ENCODE measurements at places on chromosomes 1 and 21.

- DNase-seq: no peak
Observed at GRCh38 chr1:67339623-67340343, 32.1 kb downstream of the IL12RB2 start.

- no peak for DNase-seq
Observed at GRCh38 chr1:184971522-184972265, 2.6 kb downstream of the NIBAN1 start.

DNA sequence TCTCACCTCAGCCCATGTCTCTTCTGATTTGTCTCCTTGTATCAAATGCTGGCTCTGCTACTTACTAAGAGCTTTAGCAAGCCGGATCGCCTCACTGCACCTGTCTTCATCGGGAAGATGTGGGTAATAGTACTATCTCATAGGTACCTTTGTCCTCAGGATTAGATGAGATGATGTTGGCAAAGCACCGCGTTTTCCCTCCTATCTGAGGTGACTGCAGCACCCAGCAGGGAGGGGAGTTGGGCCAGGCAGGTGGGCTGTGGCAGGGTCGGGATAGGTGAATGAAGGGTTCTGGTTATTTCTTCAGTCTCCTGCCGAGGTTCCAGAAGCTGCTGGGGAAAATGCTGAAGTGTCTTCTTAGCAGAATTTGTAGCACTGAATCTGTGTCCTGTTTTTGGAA lies 5.2 kb downstream of the OPRD1 start:
- no peak for DNase-seq

DNA sequence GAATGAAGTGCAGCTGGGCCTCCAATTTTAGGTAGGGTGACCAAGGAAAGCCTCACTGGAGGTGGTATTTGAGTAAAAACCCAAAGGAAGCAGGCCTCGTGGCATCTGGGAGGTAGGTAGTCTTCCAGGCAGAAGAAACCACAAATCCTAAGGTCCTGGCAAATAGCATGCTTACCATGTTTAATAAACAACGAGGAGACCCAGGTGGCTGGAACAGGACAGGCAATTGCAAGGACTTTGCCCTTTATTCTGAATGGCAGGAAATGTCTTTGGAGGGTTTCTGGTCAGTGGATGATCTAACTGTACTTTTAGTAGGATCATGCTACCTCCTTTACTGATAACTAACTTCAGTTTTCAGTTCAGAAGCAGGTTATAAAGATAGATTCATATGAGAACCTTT lies 52.2 kb downstream of the EPB41 start:
- no peak for DNase-seq

DNA sequence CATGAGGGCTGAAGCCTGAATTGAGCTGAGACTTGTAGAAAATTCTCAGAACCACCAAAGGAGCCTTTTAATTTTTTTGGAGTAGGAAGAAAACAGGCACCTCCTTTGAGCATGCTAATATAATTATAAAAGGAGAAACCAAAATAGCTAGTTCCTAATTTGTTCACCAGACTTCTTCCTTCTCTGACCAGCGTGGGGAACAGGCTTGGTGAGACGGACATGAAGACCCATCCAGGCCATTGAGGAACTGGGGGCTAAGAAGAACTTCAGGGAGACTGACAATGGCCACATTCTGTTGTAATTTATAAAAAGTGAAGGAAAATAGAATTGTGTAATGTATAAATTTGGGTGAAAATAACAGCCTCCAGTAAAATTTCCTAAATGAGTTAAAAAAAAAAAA lies 62.6 kb downstream of the MAN1C1 start:
- no peak for DNase-seq

GRCh38 chr1:227886993-227887696 lies 60.6 kb downstream of the WNT9A start:
- no peak for DNase-seq

DNA sequence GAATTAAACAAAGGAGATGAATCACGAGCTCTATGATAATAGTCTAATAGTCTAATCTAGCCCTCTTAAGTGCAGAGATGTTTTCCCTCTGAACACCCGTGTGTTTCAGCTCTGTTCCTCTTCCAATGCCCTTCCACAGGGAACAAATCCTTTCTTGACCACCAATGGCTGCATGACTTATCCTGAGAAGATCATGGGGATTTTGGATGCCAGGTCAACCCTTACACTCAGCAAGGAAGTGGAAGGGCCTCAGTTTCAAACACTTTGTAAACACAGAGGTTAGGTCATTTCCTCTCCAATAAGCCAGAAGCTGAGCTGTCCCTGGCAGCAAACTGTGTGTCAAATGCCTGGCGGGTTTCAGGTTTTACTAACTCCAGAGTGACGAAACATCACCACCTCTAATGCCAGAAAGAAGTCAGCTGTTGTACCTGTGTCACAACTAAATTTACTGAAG lies 200.0 kb downstream of the GABPA start:
- no peak for DNase-seq

DNA sequence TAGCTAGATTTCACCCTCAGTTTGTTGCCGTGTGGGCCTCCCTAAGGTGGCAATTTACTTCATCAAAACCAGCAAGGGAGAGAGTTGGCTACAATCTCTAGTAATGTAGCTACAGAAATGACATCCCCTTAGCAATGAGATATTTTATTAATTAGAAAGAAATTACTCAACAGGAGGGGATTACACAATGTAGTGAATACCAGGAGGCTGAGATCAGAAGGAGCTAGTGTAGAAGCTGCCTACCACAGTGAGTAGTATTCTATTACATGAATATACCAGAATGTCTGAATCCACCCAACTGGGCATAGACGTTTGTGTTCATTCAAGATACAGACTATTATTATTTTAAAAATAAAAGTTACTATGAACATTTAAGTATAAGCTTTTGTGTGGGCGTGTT lies 868.2 kb upstream of the CXADR start:
- no peak for DNase-seq

DNA sequence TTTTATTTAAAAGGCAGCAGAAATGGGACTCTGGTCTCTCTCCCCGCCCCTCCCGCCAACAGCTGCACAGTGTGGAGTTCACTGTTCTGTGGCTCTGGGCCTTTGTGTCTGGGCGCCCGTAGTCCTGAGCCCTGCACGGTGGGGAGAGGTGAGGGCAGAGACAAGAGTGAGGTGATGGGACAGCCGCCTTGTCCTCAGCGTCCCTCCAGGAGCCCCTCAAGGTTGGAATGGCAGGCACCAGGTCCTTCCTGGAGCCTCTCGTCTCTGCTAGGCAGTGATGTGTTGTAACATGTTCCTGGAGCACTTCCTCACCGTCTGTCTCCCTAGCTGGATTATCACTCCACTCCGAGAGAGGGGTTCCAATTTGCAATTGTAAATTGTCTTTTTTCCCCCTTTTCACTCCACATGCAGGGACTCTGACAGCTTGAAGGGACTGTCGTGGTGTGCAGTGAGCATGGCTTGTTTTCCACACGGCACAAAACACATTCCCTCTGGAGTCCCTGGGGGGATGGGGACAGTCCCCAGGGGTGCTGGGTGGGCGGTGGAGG lies 44.6 kb upstream of the C1orf174 start:
- no peak for DNase-seq

GRCh38 chr1:10299151-10299550 lies 88.8 kb downstream of the KIF1B start:
- DNase-seq: no peak

DNA sequence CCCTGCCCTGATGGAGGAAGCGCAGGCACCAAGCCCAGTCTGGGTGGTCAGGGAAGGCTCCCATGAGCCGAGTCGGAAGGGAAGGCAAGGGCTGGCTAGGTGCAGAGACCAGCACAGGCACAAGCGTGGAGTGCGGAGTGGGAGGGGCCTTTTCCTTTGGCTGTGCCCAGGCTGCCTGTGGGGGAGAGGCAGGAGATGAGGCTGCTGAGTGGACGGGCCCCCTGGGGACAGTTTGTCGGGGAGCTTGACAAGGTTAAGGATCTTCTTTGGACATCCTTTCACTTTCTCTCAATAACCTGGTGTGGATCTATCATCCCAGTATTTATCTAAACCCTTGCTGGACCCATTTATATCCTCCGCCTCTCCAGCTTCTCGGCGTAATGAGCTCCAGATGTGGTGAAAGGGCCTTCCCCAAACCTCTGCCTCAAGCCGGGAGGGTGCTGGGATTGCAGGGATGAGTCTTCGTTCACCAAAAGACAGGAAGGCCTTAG lies 42.9 kb downstream of the EPHB2 start:
- no peak for DNase-seq

GRCh38 chr1:178353524-178353923 lies 143.2 kb downstream of the CLEC20A start:
- no peak for DNase-seq

DNA sequence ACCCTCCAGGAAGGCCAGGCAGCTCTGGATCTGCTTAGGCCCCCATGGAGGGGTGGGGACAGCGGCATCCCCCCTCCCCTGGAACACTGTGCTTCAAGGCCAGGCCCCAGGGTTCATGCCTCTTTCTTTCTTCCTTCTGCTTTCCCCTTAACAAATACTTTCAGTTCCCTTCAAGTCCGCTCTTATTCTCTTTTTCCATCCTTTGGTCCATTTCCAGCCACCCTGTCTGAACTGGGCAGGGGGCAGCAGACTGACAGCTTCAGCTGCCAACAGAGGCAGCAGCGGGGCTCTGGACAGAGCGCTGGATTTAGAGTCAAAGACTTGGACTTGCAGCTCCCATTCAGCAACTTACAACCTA lies 1.1 kb upstream of the CD244 start:
- no peak for DNase-seq

GRCh38 chr1:13774121-13774520 lies 74.1 kb downstream of the PRDM2 start:
- no peak for DNase-seq

- no peak for DNase-seq
Observed at GRCh38 chr1:212254853-212255363, 30.3 kb upstream of the PPP2R5A start.

- DNase-seq: no peak
Observed at GRCh38 chr1:225465793-225466517, 38.1 kb upstream of the LBR start.

- no peak for DNase-seq
Observed at GRCh38 chr1:12099610-12100009, 36.5 kb downstream of the TNFRSF8 start.

GRCh38 chr1:116411784-116412479 lies 38.9 kb downstream of the ATP1A1 start:
- DNase-seq: no peak

DNA sequence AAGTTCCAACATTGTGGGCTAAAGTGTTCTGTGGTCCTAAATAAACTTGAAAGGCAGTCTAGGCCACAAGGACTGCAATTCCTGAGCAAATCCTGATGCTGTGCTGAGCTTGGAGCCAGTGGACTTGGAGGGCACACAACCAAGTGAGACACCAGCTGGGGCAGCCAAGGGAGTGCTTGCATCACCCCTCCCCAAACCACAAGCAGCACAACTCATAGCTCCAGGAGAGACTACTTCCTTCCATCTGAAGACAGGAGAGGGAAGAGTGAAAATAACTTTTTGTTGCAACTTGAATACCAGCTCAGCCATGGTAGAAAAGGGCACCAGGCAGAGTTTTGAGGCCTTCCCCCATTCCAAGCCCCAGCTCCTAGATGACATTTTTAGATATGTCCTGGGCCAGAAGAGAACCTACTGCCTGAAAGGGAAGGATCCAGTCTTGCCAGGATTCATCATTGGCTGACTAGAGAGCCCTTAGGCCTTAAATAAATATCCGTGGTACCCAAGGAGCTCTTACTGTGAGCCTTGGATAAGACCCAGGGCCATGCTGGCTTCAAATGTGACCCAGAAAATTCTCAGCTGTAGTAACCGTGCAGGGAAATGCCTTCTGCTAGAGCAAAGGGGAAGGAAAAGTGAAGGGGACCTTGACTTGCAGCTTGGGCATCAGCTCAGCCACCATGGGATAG lies 35.4 kb upstream of the LRRC8B start:
- no peak for DNase-seq

DNA sequence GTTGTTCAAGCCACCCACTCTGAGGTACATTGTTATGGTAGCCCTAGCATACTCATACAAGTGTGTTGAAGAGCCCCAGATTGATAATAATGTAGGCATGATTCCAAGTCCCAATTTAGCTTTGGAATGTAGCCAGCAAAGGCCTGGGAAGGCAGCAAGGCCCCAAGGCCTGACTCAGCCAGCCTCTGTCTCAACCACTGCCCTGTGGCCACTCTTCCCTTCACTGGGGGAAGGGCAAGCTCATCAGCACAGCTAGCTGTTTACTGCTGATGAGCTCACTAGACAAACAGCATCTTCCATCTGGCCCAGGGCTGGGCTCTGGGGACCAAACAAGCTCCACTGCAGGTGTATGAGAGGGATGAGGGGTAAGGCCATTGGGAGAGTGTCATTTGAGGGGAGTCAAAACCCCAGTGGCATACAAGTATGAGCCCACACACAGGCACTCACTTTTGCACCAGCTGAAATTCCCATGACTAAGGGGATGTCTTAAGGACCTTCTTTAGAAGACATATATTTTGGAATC lies 2.2 kb upstream of the IRF6 start:
- DNase-seq: peak; percentile 34

GRCh38 chr1:65393347-65393746 lies 27.1 kb upstream of the LEPR start:
- no peak for DNase-seq

GRCh38 chr1:154629061-154629674 lies 21.2 kb upstream of the ADAR start:
- no peak for DNase-seq

GRCh38 chr1:232657426-232658005 lies 27.6 kb upstream of the SIPA1L2 start:
- no peak for DNase-seq

DNA sequence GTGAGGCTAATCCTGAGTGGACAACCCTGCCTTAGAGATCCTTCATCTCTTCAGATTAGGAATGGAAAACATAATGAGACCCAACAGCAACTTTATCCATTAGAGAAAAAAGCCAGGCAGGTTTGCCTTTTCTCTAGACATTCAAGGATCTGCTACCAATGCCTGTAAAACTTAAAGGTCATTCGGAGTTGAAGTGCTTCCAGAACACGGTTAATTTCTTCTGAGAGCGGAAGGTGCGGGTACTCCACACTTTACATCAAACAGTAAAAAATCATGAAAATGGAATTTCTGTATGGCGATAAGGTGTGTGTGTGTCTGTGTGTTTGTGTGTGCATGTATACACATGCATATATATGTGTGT lies 65.2 kb upstream of the PRKACB start:
- DNase-seq: no peak

GRCh38 chr1:179177182-179177581 lies 52.3 kb downstream of the ABL2 start:
- DNase-seq: no peak

GRCh38 chr1:152111515-152111968 lies 3.7 kb downstream of the TCHH start:
- no peak for DNase-seq

GRCh38 chr1:226002667-226003501 lies 3.7 kb upstream of the SDE2 start:
- peak; percentile 87 for DNase-seq

- DNase-seq: no peak
Observed at GRCh38 chr1:241357366-241358340, 648 bp upstream of the RGS7 start.

GRCh38 chr1:64745181-64745985 lies 508 bp downstream of the RAVER2 start:
- DNase-seq: peak; percentile 21

GRCh38 chr1:235160383-235160956 lies 580 bp downstream of the RBM34 start:
- DNase-seq: no peak

Measured in NCI-H446 treated with DMSO at 0.1 percent for 48 hours (cell line).